ENCODE measurements at places on chromosomes 6 and 20.
A peak's percentile ranks its signal among the peaks of the same experiment; 100 is the strongest.

GRCh38 chr20:44832724-44833123, 22.4 kb upstream of the RIMS4 start:
- DNase-seq = peak; percentile 34

DNA sequence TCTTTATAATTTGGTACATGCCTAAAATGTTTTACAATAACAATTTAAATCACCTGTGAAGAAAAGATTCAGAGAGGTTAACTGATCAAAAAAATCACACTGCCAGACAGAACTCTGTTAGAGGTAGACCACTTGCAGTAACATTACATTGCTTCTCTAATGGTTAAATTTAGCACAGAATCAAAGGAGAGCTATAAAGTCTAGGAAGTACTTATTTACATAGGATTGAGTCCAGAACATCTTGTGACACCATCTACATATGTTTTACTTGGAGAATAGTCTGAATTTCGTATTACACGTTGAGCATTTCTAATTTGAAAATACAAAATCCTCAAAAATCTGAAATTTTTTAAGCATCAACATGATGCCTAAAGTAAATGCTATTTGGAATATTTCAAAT, 17.2 kb upstream of the TBC1D20 start:
- no peak for DNase-seq

DNA sequence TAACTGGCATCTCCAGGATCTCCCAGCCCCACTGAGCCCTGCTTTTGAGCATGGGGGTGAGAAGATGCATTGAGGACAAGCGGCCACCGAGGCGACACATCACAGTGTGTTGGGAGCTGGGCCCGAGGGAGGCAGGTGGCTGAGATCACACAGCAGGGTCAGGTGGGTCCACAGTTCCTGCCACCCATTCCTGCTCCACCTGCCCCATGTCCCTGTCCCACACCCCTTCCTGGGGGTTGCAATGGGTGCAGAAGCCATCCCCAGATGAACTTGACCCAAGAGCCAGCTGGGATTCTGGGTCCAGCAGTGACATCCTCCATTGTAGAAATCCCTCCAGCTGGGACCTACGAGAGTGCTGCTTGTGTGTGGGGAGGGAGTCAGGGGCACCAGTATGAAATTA, 1.0 kb downstream of the TGM2 start:
- DNase-seq = no peak

DNA sequence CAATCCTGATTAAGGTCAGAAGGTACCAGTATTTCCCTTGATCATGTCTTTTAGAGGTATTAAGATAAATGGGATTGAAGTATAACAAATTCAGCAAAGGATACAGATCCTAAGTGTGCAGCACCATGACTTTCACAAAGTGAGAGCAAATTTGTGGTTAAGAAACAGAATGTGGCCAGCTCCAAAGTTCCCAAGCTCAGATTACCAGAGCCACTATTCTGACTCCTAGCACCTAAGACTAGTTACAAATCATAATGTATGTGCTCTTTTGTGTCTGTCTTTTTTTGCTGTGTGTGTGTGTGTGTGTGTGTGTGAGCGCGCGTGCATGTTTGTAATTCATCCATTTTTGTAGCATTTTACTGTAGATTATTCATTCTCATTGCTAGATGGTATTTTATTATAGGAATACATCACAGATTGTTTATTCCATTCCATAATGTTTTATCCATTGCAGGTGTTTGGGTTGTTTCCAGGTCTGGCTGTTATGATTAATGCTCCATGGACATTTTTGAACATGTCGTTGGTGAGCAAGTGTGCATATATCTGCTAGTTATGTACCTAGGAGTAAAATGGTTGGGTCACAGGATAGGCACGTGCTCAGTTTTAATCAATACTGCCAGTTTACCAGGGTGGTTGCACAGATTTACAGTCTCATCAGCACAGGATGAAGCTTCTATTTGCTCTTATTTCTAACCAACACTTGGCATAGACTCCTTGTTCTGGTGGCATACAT, 314.0 kb upstream of the JAG1 start:
- no peak for DNase-seq

- no peak for DNase-seq
Observed at GRCh38 chr6:132888701-132889100, 74.3 kb downstream of the RPS12 start.

- DNase-seq = no peak
Observed at GRCh38 chr20:45853484-45853883, 3.7 kb downstream of the ACOT8 start.

- DNase-seq = no peak
Observed at GRCh38 chr6:133959667-133960368, 6.8 kb downstream of the TBPL1 start.

GRCh38 chr6:36999061-36999750, 6.2 kb upstream of the FGD2 start:
- peak; percentile 41 for DNase-seq

DNA sequence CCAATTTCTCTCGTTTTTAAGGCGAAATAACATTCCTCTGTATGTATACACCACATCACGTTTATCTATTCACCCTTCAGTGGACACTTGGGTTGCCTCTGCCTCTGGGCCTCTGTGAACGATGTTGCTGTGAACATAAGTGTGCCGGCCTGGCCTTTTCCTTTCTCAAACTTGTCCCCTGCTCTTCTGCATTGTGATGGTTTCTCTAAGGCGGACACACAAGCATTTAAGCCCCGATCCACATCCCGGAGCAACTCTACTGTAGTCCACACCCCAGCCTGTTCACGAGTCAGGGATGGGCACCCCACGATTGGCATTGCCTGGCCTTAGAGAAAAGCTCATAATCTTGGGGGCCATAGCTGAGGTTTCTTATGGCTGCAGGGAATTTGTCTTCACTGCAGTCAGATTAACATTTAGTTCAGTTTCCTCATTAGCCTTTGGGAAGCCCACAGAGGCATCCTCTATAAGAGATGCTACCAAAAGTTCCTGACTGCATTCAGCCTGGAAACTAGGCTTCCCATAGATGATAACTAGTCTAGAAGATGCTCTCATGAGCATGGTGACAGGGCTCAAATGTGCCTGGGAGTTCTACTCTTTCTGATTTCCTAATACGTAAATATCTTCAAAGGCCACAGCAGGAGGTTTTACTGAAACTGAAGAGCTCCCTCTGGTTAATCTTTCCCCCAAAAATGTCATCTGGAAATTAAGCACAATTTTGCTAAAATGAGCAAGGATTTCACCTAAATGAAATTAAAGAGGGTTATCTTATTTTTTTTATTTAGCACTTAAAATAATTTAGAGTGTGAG, 762 bp downstream of the ZC3H12D start:
- no peak for DNase-seq

DNA sequence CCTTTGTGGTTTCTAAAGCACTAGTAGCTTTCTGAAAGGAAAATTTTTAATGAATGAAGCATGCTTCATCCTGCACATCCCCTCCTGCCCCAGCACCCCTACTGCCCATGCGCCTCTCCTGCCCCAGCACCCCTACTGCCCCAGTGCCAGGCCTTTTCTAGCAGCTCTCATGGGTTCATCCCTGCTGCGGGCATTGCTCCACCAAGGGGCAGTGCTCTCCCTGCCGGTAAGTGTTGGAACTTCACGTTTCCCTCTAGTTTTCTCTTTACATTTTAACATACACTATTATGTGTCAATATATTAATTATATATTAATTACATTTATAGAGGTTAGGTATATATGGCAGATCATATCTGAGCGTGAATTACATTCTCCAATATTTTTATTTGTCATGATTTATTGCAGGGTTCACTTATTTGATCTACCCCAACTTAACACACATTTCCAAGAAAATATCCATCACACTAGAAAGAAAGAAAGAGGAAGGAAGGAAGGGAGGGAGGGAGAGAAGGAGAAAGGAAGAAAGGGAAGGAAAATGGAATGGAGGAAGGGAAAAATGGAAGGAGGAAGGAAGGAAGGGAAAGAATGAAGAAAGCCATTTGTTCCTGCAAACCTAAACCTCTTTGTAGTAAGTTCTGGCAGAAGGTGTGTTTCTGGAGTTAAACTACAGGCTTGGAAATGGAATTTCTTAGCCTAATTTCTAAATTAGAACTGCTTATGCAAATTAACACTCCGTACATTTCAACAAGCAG, 46.8 kb downstream of the CEP43 start:
- DNase-seq = no peak

DNA sequence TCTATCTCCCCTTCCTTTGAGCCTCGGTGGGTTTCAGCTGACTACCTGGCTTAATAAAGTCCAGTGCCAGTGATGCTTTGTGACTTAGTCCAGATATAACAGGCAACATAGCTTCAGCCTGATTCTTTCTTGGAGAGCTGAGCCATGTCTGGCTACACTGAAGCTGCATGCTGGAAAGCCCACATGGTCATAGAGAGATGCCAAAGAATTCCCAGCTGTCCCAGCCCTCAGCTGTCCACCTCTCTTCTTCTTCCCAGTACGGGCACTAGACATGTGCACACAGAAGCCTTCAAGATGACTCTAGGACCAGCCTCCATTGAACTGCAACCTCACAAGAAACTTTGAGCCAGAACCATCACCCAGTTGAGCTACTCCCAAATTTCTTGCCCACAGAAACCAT, 154.1 kb upstream of the MYLIP start:
- DNase-seq = no peak

DNA sequence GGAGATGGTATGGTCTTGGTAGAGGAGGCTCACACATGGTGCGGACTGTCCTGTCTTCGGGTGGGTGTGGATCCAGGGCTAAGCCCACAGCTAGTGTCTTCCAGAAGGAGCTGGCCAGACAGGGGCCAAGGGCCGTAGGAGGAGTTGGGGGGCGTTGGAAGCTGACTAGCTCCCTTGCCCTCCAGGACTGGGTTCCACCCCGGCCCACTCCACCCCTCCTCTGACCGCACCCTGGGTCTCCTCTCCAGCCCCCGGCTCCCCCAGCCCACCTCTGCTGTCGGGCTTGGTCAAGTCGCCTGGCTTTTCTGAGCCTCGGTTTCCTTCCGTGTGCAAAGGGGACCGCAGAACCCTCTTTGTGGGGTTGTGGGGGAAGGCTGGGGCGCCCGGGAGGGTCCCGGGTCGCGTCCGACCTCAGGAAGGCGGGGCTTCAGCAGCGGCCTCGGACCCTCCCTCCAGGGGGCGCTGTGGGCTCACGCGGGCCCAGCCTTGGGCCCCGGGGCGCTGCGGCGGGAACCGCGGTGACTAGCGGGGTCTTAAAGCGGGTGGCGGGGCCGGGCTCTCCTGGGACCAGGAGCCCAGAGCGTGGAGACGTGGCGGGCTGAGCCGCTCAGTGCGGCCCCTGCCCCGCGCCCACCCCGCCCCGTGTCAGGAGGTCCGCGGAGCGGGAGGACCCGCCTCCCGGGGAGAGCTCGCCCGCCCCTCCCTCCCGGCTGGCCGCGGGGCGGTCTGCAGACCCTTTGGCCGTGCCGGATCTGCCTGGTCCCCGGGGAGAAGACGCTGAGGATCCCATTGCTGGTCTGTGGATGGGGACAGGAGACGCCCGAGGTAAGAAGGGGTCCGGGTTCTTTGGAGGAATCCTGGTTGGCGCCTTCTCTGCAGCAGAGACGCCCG, 5.4 kb downstream of the NPBWR2 start:
- peak; percentile 72 for DNase-seq

DNA sequence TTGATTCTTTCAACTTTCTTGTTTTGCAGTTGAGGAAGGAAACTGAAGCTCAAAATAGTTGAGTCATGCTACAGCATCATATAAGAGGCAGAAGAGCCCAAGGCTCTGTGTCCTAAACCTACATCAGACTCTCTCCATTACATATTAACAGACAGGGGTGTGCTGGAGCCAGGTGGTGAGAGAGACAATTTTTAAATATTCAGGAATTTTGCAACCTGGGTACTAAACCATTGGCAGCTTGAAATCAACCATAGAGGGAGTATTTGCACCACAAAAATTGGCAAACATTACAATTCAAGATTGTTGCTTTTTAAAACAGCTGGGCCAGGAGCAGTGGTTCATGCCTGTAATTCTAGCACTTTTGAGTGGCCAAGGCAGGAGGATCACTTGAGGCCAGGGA, 65.8 kb upstream of the SOX4 start:
- DNase-seq = no peak
